AG10803 (cell line): ENCODE measurements at places on chromosomes 5 and 9.
A peak's percentile ranks its signal among the peaks of the same experiment; 100 is the strongest.

DNA sequence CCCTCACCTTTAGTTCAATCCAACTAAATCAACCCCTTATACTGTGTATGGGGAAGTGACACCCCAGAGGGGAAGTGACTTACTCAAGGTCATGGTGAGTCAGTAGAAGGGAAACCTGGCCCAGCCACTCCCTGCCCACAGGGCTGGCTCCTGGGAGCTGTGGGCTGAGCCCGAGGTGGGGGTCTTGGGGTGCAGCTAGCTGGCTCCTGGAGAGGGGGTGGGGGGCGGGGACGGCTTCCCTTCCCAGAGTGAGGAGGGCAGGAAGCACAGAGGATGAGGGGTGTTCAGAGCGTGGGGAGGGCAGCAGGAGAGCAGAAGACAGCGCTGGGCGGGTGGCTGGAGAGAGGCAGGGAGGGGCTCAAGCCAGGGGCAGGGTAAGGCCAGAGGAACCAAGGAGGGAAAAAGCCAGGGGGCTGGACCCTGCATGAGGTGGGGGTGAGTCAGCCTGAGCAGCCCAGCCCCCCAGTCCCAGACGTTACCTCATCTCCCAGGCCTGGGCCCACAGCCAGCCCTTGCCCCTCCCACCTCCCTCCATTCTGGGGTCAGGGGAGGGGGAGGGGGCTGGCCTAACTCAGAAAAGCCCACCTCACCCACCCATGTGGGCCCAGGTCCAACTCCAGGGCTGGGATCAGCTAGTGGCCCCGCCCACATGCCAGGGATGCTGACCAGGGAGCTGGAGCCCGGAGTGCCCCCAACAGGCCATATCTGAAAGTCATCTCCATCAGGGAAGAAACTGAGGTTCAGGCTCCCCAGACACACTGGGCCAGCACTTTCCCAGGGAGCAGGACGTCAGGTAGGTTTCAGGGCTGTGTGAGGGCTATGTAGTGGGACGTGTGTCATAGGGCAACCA is 2.8 kb downstream of the PDLIM7 start:
- DNase-seq, result peak; percentile 78

GRCh38 chr5:155974369-155974768 is 352.6 kb upstream of the SGCD start:
- no peak for DNase-seq

- DNase-seq, result peak; percentile 99
Measured at GRCh38 chr5:57841676-57842363, 359.2 kb upstream of the ACTBL2 start.

DNA sequence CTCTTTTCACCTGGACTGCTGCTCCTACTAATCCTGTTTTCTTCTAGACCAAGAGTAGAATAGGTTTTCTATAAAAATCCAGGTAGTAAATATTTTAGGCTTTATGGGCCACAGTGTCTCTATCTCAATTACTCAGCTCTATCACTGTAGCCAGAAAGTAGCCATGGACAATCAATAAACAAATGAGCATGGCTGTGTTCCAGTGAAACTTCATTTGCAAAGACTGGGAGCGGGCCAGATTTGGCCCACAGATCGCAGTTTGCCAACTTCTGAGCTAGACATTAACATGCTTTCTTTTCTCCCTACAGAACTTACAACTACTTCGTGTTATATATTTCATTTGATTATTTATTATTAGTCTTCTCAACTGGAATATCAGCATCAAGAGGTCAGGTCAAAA is 30.2 kb downstream of the BRINP1 start:
- DNase-seq, result no peak

- peak; percentile 70 for DNase-seq
Measured at GRCh38 chr5:173016598-173017046, 33.1 kb downstream of the ATP6V0E1 start.

DNA sequence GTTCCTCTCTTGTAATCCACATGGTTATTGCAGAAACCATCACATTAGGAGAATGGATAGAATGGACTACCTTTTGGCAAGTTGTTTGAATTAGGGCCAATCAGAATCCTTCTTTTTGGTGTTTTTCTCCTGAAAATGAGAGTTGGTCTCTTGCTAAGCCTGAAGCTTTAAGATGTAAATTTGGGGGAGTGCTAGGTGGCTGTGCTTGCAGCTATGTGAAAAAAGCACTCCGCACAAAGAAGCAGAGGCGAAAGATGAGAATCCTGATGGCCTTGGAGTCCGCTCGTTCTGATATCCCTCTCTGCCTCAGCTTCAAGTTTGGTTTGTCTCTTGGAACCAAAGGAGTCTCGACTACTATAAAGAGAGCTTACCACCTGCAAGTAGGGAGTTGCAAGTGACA is 63.6 kb downstream of the INIP start:
- DNase-seq, result no peak

DNA sequence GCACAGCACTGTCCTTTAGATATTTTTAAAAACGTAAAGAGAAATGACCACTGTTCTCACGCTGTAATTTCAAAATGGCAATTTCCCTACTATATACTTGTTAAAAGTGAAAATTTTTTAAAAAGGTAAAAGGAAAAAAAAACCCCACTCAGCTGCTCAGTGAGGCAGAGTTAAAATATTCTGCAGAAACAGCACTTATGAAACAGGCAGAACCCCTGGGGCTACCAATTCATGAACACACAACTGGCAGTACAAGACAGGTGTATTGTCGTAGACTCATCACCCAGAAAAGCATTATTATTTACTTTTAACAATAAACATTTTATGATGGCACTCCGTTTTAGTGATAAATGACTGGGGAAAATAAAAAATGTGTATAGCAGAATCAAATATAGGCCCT is 1.5 kb upstream of the RASGRF2 start:
- no peak for DNase-seq

GRCh38 chr5:146788898-146789297 is 89.7 kb downstream of the PPP2R2B start:
- no peak for DNase-seq
